ENCODE measurements at places on chromosomes 7 and 10.

DNA sequence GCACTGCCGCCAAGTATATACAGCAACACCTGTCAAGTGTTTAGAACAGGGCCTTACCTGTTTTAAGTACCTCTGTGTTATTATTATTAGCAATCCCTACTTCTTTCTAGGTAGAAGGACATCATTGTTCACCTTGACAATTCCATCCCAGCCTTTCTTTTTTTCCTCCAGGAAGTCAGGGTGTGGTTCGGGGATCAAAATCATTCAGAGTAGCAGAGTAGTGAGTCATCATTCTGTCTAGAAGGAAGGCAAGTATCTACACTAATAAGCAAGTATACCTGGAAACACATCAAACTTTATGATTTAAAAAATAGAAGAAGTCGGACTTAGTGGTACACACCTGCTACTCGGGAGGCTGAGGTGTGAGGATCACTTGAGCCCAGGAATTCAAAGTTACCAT lies 25.5 kb upstream of the CAPZA2 start:
- DNase-seq = peak; percentile 29

GRCh38 chr7:157961731-157962457 lies 625.1 kb downstream of the DNAJB6 start:
- DNase-seq = no peak

DNA sequence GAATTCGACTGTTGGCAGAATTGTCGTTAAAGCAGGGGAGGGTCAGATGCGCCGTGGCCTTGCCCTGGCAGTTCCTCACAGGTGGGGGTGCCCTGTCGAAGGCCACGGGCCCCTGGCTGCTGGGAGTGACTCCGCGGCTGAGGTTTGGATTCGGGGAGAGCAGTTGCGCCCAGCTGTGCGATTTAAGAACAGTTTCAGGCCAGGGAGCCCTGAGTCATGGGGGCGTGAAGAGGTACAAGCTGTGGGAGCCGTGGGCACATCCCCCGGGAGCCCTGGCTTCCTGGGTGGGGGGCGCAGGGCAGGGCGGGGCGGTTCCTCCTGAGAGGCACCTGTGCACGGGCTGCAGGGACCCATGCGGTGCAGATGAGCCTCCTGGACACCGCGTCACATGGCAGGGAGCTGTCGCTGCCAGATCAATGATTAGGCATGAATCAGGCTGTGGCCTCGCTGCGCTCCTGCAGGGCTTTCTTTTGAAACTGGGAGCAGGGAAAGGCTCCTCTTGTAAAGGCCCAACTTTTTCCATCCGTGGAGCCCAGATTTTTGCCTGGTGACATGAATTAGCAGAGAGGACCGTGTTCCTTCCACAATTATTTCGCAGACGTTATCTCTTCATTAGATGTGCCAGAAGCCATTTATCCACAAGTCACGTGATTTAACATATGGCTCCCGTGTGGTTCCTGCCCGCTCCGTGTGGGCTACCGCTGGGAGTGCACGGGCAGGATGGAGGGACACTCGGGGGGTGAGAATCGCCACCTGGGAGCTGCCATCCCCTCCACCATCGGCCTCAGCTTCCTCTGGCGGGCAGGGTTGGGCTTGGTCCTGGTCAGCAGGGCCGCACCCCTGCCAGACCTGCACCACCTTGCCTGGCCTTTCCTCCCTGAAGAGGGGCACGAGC lies 918 bp downstream of the PWWP2B start:
- DNase-seq = peak; percentile 39

GRCh38 chr7:79547132-79547531 lies 93.7 kb upstream of the MAGI2 start:
- no peak for DNase-seq

DNA sequence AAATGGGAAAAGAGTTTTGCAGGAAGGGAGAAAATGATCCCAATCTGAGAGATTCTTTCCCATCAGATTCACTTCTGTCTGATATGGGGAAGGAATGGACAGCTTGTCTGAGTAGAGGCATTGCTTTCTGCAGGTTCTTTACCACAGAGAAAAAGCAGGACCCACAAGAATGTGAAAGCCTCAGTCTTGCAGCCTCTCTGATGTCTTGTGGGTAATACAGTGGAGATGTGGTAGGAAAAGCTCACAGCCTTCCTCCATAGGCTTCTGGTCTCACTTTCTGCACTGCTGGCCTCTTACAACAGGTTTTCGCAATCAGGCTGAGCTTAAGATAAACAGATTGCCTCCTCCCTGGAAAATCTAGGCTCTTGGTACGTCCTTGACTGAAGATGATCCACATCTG lies 551 bp downstream of the IFIT1 start:
- DNase-seq = no peak

DNA sequence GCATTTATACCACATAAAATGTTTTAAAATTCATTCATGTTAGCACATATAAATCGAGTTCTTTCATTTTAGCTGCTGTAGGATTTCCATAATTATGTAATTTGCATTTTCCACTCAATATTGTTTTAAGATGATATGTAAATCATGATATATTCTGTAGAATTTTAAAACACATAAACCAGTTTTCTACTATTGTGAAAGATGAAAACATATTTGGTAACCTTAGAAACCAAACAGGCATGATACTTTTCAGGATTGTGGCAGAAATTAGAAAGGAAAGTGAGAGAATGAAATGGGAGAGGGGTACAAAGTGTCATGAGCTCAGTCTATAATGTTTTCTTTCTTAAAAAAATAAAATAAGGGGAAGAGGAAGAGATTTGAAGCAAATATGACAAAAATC lies 269.3 kb downstream of the PPP1R3A start:
- no peak for DNase-seq

DNA sequence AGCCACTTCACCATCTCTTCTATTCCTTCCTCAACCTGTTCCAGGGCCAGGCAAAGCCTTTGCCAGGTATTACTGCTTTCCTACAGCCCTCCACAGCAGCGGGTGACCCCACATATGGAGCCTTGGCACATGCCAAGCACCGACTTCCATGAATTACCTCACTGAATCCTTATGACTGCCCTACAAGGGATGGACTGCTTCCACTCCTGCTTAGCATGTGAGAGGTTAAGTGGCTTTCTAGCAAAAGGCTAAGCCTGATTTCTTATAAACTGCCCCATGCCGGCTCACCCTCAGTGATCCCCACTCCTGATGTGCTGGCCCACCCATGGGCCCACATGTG lies 44.0 kb upstream of the PDLIM1 start:
- DNase-seq = no peak

- DNase-seq = no peak
Observed at GRCh38 chr10:26528048-26528447, 89.9 kb downstream of the APBB1IP start.

DNA sequence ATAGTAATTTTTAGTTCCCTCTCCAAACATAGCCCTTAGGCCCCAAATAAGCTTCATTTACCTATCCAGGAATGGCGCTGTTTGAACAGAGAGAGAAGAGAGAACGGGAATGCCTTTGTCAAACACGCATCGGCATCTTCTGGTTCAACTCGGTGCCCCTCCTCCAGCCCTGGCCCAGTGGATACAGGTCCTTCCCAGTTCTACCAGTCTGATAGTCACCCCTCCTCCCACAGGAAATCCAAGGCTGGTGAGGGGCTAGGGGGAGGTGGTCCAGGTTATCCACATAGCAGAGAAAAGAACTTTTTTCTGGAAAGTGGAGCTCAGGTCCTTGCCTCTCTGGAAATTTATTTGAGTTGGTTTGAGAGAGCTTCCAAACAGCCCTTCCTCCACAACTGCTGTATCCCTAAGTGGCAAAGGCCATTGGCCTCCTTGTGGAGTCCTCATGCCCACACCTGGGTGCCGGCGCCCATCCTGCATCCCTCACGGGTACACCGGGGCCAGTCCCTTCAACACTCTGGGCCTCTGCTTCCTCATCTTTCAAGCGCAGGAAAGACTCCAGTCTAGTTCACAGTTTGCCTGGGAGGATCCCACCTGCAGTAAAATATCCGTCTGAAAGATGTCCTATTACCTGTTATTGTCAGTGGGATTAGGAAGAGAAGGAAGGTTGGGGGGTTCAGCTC lies 287.4 kb downstream of the CELF2 start:
- no peak for DNase-seq

DNA sequence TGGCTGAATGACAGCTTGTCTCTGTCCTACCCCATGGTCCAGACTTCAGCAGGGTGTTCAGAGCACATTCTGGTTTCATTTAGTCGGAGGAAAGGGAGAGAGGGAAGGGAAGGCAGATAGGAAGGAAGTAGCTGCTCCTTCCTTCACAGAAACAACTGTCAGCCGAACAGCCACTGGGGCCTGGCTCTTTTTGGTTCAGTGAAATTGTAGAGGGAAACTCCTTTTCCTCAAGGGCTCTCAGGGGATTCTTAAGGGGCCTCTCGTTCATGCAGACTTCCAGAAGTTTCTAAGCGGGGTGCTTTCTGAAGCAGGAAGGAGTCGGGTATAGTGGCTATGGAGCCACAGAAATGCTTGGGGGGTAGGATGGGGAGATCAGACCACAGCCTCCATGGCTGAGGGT lies 56.4 kb downstream of the TLL2 start:
- no peak for DNase-seq

GRCh38 chr10:2625094-2625493 lies 442.3 kb upstream of the PFKP start:
- no peak for DNase-seq

GRCh38 chr7:93188870-93189634 lies 37.2 kb downstream of the HEPACAM2 start:
- DNase-seq = no peak

DNA sequence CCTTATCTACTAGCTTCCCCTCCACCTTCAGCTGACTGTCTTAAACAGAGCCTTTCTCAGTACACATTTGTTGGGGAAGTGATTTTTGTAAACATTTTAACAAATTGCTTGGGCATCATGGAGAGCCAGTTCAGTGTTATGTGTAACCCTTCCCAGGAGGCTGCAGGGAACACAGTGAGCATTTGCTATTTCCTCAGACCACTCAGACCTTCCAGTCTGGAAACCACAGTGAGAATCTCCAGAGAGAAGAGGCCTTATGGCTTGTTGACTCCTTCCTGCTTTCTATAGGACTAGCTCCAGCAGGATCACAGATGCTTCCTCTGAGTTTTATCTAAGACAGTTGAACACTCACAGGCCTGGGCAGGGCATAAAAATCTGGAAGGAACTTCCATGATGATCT lies 409.8 kb upstream of the NPVF start:
- no peak for DNase-seq

- DNase-seq = no peak
Observed at GRCh38 chr7:116518961-116519360, 5.9 kb upstream of the CAV1 start.

DNA sequence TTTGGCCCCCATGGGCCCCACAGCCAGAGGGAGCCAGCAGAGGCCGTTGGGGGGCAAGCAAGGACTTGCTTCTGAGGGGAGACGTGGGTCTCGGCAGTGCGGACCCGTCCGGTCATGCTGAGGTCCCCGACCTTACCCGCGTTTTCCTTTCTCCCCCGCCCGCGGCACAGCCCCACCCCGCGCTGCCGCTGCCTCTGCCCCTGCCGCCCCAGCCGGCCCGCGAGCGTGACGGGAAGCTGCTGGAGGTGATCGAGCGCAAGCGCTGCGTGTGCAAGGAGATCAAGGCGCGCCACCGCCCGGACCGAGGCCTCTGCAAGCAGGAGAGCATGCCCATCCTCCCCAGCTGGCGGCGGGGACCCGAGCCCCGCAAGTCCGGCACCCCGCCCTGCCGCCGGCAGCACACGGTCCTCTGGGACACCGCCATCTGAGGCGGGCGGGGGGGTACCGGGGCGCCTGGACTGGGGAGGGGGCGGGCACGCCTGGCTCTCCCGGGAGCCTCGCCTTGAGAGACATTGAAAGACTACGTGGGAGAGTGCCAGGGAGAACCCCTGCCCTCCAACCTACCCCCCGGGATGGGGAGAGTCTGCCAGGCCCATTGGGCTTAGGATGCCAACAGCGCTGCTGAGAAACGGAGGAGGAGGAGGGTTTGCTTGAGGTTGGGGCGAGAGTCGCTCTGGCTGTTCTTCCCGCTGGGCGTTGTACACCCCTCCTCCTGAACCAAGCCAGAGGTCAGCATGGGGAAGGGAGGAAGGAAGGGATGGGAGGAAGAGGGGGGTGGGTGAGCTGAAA lies 9.9 kb downstream of the NYAP1 start:
- peak; percentile 34 for DNase-seq

GRCh38 chr10:43573250-43574000 lies 991 bp downstream of the ZNF239 start:
- DNase-seq = no peak

GRCh38 chr10:76548716-76549115 lies 1088.9 kb downstream of the KCNMA1 start:
- no peak for DNase-seq

GRCh38 chr7:84482476-84482875 lies 287.9 kb upstream of the SEMA3A start:
- DNase-seq = no peak

GRCh38 chr7:150755473-150756099 lies 18.4 kb downstream of the GIMAP5 start:
- no peak for DNase-seq

GRCh38 chr10:132229096-132229495 lies 42.3 kb downstream of the DPYSL4 start:
- no peak for DNase-seq

DNA sequence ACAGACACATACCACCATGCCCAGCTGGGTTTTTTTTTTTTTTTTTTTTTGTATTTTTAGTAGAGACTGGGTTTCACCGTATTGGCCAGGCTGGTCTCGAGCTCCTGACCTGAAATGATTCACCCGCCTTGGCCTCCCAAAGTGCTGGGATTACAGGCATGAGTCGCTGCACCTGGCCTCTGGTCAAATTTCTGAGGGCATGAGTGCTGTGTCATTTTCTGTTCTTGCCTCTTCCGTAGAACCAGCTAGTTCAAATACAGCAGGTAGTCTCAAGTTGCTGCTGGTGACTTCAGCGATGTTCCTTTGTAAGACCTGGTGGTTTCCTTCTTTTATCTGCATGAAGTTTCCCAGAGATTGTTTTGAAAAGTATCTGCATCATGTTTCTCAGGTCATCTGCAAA lies 134.8 kb upstream of the SHH start:
- DNase-seq = no peak

GRCh38 chr10:2145926-2146478 lies 408.7 kb upstream of the ADARB2 start:
- no peak for DNase-seq

- DNase-seq = peak; percentile 35
Observed at GRCh38 chr7:29309041-29309854, 114.7 kb downstream of the CHN2 start.

DNA sequence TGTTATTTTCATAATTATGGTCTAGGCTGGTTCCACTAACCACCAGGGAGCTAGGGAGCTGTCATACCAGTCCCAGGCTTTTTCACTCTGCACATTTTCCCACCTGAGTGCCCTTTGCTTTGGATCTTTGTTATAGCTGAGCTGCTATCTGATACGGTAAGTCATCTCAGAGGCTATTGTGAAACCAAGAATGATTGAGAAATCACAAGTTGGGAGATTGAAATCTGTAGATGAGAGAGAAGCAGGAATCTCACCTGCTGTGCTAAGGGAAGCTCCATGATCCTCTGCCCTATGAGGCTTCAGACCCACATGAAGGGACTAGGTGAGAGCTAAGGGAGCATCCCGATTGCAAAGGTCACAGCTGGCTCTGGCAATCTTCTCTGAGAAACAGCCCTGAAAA lies 307.8 kb downstream of the REEP3 start:
- DNase-seq = no peak
